Activated T-helper 1 cell treated with anti-CD3 and anti-CD28 coated beads, Interleukin-12 subunit alpha, Interleukin-12 subunit beta, Interleukin-2, Interleukin-4 antibody, amounts not matched to agents 30 ng/mL and 10 ng/mL and 1 ng/mL, durations not matched to agents 14 hours and 24 hours and 36 hours (primary cell): ENCODE measurements at places on chromosomes 13 and 19. TPM values are rescaled to one million over a fixed set of nuclear protein-coding genes. Genes with fewer than 3 reads are reported as not detected.

Gene KASH5
- total RNA-seq = 0.15 TPM in 1 of 2 replicates, not detected in the other

Gene ARHGAP33
- total RNA-seq = 24.5 and 25.8 TPM in 2 replicates

Gene ANGPTL8
- not detected in 2 replicates for total RNA-seq

Gene SPC24
- 30.3 and 30.4 TPM in 2 replicates for total RNA-seq

Gene DZIP1
- 0.07 and 0.49 TPM in 2 replicates for total RNA-seq

Gene C19orf33
- 0.71 TPM in 1 of 2 replicates, not detected in the other for total RNA-seq

Gene KIR2DL3
- total RNA-seq = not detected in 2 replicates

Gene KL
- total RNA-seq = 0.49 and 0.54 TPM in 2 replicates

Gene FFAR2
- not detected in 2 replicates for total RNA-seq

DNA sequence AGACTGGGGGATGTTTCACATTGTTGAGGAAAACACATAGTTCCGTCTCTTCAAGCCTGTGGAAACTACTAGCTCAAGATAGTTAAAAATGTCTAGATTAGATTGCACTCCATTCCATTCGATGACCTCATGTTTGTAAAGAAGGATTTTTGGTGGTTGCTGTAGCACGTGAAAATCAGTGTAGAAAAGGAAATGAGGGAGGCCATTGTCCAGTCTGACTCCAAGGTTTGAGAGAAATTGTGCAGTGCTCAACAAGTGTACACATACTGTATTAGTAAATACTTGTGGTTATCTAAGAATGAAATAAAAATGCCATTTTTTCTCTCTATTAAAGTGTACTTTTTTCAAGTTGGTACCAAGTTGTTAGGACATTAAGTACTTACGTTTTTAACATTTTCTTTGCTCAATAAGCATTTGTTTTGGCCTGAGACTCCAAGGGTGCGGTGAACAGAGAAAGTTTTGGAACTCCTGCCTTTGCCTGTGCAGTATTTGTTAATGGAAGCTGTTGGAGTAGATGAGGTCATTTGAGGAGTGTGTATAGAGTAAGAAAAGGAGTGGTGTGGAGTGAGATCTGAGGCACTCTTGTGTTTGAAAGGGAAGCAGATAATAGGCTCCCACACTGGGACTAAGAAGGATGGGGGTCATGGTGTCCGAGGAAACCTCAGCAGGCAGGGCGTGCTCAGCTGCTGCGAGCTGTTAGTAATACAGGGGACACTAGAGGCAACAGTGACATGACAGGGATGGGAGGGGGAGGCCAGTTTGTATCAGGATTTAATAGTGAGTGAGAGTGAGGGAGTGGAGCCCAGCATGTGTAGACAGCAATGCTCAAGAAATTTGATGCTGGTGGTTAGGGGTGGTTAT is 4.4 kb downstream of the WASF3 start:
- DNase-seq = no peak

DNA sequence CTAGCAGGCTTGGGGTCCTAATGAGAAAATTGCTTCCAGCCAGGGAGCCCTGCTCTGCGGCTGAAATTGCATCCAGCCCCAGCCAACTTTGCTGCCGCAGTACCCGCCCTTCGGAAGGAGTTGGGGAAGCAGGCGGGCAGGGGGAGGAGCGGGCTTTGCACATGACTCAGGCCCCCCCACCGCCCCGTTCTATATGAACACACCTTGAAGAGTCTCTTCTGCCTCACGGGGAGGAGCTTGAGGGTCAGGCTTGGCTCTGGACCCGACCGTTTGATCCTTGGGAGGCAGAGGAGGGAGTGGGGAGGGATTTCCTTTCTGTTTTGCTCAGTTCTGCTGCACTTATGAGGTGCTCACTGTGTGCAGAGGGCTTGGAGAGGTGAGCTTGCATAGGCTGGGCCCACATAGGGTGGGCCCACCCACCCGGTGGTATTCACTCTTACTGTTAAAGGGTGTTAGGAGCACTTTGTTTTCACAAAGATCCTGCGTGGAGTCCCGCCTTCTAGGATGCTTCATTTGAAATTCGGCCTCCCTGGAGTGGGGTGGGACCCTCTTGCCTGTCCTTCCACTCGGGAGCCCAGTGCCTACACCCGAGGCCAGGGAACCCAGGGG is 46.5 kb downstream of the LYL1 start:
- DNase-seq = no peak

DNA sequence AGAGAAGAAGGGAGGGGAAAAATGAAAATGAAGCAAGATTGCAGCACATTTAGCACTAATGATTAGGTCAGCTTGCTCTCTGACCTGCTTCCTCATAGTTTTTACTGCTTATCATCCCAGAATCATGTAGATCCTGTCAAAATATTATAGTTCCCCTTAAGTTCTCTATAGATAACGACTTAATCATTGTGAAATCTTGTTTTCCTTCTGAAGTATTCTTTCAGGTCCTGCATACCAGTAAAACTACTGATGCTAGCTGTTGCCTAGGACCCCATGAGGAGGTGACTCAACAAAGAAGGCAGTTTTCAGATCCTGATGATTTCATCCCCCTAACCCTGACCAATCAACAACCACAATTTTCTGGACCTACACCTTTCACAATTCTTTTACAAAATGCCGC is 1131.7 kb downstream of the SLITRK5 start:
- no peak for DNase-seq

- DNase-seq = no peak
These were observed 39.9 kb downstream of the PCCA start for GRCh38 chr13:100128838-100129237.

GRCh38 chr13:100362781-100363180 is 225.8 kb downstream of the GGACT start:
- no peak for DNase-seq

DNA sequence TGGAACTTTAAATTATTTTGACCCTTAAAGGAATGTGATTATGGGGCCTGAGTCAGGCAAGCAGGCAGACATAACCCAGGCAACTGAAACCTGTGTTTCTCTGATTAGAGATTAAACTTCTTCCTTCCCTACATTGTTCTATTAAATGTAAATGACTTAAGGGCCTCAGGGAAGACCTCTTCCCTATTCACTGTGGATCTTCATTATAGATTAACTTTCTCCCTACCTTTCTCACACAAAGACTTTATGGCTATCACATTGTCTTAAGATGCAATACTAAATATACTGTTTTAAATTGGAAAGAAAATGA is 8.8 kb upstream of the METTL21C start:
- DNase-seq = no peak

- DNase-seq = no peak
These were observed 3.7 kb upstream of the TUBA3C start for GRCh38 chr13:19185086-19185864.

GRCh38 chr19:51750400-51751094 is 1.1 kb downstream of the FPR1 start:
- no peak for DNase-seq

- DNase-seq = no peak
These were observed 40.2 kb downstream of the STK24 start for GRCh38 chr13:98536729-98537128.

DNA sequence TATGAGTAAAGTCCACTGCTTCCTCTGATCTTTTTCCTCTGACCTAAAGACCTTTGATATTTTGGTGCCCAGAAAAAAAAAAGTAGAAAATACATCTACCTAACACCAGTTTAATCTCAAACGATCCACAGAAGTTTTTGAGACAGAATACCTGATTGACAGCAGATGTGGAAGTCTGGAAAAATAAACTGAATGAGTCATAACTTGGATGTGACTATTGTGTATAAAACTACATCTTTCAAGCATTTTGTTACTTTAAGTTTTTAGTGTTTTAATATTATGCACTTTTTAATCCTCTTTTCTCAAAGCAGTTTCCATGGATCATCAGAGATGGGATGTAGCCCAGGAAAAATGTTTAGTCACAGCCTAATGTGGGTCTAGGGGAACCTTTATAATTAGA is 216.1 kb downstream of the SLITRK1 start:
- no peak for DNase-seq

DNA sequence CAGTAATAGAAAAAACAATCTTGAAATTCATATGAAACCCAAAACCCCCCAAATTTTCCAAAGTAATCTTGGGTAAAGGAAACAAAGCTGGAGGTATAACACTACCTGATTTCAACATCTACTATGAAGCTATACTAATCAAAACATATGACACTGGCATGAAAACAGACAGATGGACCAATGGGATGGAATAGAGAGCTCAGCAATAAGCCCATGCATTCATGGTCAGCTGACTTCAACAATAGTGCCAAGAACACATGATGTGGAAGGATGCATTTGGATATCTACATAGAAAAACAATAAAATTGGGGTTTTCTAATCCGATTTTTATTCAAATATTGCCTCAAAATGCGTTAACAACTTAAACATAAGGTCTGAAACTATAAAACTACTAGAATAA is 32.2 kb upstream of the ZNF766 start:
- DNase-seq = no peak

GRCh38 chr13:83100237-83100636 is 782.0 kb downstream of the SLITRK1 start:
- no peak for DNase-seq

DNA sequence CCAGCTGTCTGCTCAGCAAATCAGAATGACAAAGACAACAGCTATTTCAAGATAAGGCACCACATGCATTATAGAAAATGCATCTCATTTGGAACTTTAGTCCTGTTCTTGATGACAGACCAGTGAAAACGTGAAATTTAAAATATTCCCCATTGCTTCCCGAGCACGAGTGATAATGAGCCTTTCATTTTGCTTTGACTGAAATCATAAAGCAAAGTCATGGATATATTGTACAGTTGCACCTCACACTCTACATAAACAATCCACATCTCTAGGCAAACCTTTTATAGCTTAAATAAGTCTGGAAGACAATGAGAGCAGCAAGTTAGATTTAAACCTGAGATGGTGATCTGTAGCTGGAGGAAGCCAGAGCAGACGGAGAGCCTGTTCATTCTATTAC is 79.1 kb downstream of the FAM216B start:
- DNase-seq = no peak

DNA sequence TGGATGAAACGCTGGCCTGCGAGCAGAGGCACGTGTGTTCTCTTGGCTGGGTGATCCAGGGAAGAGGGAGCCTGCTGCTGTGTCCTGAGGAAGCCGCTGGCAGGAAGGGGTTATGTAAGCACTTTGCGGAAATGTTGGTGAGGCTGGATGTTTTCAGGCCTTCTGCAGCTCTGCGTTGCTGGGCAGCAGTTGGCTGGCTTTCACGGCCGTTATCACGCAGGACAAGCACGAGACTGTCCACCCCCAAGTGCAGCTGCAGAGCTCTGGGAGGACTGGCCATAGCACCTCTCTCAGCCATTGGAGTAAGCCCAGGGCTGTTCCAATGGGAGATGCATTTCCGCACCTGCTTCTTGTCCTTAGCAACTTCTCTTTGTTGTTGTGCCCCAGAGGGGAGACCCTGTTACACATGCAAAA is 146.9 kb upstream of the SOX21 start:
- DNase-seq = no peak

GRCh38 chr13:113869263-113869662 is 5.4 kb upstream of the GAS6 start:
- no peak for DNase-seq

DNA sequence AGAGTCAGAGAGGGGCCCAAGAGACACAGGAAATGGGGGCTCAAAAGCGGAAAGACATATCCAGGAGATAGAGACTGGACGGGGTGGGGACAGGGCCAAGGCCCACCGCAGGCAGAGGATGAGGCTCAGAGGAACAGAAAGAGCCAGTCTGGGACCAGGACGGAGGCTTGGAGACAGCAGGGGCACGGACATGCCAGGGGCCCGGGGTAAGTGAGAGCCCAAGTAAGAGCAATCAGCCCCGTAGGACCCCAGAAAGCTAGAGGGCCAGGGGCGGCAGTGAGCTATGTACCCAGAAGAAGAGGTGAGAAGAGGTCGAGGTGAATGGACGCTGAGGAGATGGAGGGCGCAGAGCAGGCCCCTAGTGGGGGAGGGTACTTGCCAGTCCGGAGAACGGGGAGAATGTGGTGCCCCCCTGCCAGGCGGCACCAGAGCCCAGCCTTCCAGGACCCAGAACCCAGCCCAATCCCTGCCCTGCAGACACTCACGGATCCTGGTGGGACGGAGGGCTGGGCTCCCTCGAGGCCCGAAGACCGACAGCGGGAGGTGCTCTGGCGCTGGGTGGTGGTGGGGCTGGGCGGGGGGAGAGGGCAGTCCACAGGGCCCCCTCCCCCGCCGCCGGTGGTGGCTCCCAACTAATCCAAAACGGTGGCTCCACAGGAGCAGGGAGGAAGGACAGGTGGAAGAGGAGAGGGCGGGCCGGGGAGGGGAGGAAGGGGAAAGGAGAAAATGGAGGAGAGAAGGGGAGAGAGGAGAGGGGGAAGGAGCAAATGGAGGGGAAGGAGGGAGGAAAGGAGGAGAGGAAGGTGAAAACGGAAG is 1.0 kb downstream of the GRIK5 start:
- DNase-seq = no peak

- no peak for DNase-seq
These were observed 727.9 kb upstream of the PRR20A start for GRCh38 chr13:56412856-56413255.

- DNase-seq = no peak
These were observed 116.0 kb downstream of the SOX1 start for GRCh38 chr13:112182846-112183531.

DNA sequence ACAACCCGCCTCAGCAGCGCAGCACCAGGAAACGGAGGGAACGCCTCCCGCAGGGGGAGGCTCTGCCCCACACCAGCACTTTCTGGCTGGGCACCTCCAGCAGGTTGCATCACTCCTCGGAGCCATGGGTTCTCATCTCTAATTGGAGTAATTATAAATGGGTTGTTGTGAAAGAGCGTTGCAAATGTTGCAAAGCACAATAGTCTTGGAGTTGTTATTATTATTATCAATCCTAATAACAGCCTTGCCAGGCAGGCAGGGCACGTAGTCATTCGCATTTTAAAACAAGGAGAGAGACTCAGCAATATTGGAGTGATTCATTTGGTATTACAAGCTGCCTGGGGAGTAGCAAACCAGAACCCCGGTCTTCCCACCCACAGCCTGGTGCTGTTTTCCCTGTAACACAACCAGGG is 108.6 kb upstream of the GJB6 start:
- DNase-seq = no peak

GRCh38 chr19:41957838-41958366 is 1.2 kb downstream of the RABAC1 start:
- peak; percentile 31 for DNase-seq

GRCh38 chr13:20074966-20075365 is 85.9 kb downstream of the GJA3 start:
- DNase-seq = no peak

- DNase-seq = no peak
These were observed 121.9 kb downstream of the ESD start for GRCh38 chr13:46675016-46675415.
